Neural progenitor cell (in vitro differentiated cells): ENCODE measurements at places on chromosomes 2 and 18.

DNA sequence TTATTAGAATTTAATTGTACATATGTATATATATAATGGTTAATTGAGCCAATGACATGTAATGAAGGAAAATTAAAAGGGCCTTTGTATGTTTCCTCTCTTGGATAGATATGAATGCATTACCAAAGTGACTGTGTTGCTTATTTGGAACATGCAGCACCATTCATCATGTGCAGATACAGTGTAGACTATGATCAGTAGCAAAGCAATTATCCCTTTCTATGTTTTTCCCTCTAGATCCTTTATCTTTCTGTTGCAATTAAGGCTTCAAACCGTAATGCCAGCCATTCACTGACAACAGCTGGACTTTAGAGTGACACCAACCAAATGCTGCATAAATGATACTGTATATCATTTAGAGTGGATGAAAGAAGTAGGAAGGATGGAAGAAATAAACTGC, 565.2 kb downstream of the NRXN1 start:
- DNase-seq: no peak

- no peak for DNase-seq
Measured at GRCh38 chr18:42969366-42969765, 146.1 kb downstream of the RIT2 start.

DNA sequence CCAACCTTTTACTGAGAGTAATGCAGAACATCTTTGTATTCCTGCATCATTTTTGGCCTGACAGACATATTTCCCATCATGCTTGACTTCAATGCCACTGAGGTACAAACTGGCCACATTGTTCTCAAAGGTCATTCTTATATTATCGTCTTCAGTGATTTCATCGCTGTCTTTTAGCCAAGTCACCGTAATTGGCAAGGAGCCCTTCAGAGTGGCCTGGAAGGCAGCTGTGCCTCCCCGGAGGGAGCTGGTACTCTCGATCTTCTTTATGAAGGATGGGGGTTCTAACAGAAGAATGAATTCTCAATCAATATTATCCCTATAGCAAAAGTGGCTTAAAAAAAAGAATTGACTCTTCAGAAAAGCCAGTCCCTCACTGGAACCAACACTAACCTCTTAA, 75.9 kb downstream of the TTN start:
- DNase-seq: no peak

DNA sequence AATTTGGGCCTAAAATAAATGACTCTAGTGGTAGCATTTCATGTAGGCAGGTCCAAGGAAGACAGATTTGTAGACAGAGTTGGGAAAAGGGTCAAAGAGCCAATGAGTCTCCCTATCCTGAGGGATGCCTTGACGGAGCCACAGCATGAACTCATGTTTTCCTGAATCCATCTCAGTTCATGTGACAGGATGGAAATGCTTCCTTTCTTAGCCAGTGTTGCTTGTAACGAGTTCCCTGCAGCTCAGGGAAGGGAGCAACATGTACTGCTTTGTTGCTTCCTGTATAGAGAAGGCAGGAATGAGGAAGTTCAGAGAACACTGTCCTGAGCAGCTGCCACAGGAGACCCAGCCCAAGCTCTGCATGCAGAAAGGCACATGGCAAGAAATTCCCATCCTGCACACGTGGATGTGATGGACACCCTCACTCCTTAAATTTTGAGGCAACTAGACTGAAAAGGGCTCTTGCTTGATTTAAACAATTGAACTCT, 27.9 kb downstream of the TMEM17 start:
- no peak for DNase-seq
